T follicular helper cell (primary cell): ENCODE measurements at places on chromosomes 12 and 14.

GRCh38 chr12:95545731-95546490, 5.4 kb downstream of the USP44 start:
- DNase-seq = no peak

DNA sequence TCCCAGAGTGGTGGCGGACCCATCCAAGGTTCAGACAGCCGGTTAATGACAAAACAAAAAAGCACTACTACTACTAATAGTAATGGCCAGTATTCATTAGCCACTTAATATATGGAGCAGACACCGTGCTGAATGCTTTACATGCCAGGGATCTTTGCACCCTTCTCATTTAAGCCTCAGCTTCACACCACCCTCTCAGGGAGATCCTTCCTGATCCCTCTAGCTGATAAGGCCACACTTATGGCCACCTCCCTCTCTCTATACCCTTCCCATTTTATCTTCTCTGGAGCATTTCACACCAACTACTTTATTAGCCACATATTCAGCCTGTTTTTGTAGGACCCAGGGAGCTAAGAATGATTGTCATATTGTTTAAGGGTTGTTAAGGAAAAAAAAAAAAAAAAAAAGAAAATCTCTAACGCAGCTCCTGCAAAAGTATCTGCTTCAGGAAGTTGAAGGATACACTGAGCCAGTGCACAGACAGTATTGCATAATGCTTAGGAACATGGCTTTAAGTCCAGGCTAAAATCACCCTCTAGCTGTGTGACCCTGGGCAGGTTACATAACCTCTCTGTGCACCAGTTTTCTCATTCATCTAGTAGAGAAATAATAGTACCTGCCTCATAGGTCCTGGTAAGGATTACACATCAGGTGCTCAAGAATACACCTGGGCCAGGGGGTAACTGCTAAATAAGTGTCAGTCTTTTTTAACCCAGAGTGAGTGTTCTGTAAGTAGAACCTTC, 29.4 kb downstream of the NUAK1 start:
- no peak for DNase-seq

GRCh38 chr12:26872625-26873024, 39.6 kb upstream of the ITPR2 start:
- no peak for DNase-seq

- DNase-seq = no peak
Observed at GRCh38 chr12:10455766-10456165, 2.6 kb upstream of the KLRC1 start.

DNA sequence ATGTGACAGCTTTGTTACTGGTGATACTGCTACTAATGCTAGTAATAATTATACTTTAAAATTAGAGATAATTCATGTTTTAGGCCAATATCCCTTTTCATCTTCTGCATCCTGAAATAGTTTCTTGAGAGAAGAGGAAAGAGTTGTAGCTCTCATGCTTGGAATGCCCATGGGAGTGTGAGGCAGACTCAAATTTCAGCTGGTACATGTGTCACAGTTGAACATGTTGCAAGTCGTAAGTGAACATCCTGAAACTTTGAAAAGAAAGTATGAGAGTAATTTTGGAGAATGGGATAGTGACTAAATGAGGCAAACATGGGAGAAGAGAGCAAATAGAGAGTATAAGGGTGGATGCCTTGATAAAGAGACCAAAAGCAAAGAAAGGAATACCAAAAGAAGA, 168.0 kb downstream of the TMTC3 start:
- no peak for DNase-seq

DNA sequence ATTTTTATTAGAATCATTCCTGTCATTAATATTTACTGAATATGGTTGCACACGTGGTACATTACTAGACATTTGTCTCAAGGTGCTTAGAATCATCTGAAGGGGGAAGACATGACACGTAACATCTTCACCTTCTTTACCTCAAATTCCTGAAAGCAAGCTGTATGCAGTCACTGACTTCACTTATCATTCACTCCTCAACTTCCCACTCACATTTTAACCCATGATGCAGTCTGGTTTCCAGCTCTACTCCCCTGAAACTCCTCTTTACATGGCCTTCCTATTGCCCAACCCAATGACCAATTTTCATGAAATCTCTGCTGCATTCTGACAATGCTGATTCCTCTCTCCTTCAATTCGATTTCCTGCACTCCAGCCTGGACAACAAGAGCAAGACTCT, 5.8 kb upstream of the PSMC6 start:
- DNase-seq = no peak

DNA sequence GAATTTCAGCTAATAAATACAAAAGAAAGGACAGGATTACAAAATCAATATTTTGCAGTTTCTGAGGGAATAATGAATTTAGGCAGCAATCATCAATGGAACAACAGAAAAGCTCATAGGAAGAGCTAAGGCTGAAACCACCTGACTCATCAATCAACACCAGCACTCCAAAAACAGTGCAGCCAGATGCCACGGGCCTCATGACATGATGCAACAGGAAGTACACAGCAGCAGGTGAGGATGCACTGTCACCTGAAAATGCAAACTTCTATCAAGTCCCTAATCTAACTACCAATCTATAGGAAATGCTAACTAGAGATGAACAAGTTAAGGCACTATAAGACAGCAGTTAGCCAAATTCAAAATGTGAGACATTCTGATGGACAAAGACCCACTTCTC, 21.7 kb downstream of the GNS start:
- peak; percentile 10 for DNase-seq

DNA sequence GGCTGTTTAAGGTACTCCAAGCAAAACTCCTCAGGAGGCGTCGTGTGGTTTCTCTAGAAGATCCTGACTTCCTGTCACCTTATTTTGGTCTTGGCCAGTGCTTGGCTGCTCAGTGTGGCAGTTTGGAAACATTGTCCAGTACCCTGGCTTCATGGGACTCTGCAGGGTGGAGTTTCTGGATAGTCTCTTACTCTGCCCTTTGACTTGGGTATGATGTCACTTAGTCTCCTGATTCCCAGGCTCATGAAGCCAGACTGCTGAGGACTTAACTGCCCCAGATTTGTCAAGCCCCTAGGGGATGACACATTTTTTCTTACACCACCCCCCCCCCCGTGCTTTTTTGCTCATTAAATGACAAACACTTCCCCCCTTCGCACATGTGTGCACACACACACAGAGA, 82.7 kb downstream of the ADCK1 start:
- DNase-seq = no peak

GRCh38 chr14:69088586-69088985, 64.3 kb downstream of the DCAF5 start:
- DNase-seq = no peak

DNA sequence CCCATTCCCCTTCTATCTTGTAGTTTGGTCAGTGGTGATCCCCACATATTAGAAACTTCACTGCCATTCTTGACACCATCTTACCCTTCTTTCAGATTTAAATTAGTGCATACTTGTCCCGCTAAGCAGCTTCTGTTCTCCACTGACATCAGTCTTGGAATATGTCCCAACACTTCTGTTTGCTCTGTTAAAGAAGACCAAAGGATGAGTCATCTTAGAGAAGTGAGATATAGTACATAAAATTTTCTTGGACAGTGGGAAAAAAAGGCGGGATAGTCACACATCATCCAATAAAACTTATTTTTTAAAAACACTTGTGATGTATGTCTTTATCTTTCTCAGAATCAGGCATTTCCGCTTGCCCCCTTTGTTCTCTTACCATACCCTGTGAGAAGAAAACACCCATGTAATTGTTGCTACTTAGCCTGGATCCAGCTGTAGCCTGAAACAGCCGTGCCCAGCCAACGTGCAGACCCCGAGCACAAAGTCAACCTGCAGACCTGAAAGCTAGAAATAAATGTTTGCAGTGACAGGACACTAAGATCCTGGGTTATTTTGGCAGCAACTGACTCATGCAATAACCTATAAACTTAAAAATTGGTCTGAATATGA, 100.1 kb upstream of the PDE3A start:
- DNase-seq = no peak

DNA sequence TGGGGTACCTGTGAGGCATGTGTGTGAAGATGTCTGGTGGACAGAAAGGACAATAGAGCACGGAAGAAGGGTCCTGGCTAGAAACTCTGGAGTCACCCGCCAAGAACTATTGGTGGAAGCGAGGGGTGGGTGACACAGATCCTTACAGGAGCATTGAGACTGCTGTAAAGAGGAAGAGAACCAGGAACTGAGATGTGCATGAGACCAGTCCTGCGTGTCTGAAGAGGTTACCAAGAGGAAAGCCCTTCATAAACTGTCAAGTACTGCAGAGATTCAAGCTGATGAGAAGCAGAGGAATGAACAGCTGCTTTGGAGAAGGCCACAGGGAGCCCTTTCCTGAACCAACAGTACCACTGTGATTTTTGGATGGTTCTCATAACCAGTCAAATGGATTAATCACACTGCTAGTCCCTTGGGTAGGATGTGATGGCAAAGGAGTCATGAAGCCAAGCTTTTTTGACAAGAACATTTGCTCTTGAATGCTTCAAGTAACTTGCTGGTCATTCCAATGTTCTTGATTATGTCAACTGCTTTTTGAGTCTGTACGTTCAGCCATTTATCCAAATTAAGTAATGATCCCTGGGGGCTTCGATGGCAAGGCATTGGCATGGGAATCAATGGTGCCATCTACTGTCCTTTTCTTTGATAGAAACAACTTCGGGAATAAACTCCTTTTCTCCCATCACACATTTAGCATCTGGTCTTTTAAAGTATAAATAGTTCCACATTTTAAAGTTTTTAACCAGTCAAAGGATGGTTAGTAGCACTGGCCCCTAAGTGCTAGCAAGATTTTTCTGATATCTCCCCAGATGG, 42.9 kb downstream of the GPR135 start:
- DNase-seq = no peak

GRCh38 chr12:58727521-58727920, 192.8 kb downstream of the LRIG3 start:
- no peak for DNase-seq

GRCh38 chr14:53126731-53127130, 26.4 kb downstream of the DDHD1 start:
- no peak for DNase-seq

- no peak for DNase-seq
Observed at GRCh38 chr12:132630672-132631071, 12.1 kb downstream of the P2RX2 start.

GRCh38 chr14:67623114-67623513, 3.4 kb downstream of the ARG2 start:
- DNase-seq = no peak

GRCh38 chr14:87916103-87916885, 76.7 kb downstream of the GALC start:
- DNase-seq = no peak

GRCh38 chr14:23076785-23077408, 18.0 kb downstream of the ACIN1 start:
- no peak for DNase-seq

GRCh38 chr12:119204131-119204530, 25.4 kb downstream of the HSPB8 start:
- DNase-seq = no peak

DNA sequence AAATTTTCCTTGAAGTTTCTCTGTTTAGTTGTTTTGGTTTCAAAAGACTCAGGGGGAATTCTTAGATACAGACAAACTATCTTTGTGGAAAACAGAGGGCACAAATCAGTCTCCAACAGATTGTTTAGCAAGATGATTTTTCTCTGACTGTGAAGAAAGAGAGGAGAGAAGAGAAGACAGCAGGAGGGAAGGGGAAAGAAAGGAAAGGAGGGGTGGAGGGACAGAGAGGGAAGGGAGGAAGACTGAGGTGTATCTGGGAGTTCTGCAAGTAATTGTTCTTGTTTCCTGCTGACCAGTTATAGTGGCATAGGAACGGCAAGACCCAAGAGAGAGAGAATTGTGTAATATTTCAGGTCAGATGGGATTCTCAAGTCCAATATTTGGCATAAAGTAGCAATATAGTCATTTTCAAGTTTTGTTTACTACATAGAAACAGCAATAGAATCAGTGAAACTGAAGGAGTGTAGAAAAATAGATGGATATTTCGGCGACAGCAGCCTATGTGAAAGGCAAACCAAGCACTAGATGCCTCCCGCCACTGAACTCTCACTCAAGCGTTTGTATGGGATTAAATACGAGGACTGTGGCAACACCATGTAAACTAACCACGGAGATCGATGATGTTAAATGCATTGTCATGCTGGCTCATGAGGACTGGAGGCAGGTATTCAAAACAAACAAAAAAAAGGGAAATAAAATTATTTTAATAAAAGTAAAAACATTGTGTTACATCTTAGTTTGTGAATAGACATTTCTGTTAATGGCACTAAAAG, 342.5 kb downstream of the SLC16A7 start:
- DNase-seq = no peak

GRCh38 chr12:22480016-22480415, 64.3 kb downstream of the C2CD5 start:
- DNase-seq = no peak

GRCh38 chr14:94517248-94517640, 8.0 kb upstream of the SERPINA12 start:
- no peak for DNase-seq

DNA sequence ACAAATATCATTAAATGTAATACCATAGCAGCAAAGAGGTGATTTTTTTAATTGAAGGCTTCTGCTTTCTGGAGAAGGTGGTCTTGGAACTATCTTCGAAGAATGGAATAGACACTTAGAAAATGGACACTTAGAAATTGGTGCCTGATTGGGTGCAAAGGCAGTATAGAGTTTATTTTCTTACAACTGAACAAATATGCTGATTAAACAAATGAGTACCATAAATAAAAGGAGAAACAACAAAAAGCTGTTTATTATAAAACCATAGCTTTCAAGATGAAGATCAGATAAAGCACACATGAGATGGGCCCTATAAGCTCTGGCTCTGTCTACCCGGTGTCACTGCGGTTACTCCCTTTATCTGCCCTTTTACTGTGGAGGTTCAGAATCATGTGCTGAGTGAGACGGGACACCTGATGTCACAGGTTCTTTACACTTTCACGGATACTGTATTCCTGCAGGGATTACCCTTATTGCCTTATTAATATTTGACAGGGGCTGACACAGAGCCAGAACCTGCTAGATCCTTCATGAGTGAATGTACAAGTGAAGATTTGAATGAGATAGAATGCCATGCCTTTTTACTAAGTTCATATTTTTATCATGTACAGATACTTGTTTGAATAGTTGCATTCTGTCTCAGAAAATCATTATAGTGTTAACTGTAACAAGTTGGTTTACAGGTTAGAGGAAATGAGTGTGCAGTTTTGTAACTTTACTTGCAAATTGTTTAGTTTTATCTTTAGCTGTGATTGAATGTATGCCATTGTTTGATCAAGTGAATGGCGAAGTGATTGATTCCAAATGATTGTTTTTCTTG, 477.5 kb upstream of the RGS6 start:
- no peak for DNase-seq

GRCh38 chr14:24362241-24362960, 5.6 kb upstream of the NFATC4 start:
- DNase-seq = no peak

DNA sequence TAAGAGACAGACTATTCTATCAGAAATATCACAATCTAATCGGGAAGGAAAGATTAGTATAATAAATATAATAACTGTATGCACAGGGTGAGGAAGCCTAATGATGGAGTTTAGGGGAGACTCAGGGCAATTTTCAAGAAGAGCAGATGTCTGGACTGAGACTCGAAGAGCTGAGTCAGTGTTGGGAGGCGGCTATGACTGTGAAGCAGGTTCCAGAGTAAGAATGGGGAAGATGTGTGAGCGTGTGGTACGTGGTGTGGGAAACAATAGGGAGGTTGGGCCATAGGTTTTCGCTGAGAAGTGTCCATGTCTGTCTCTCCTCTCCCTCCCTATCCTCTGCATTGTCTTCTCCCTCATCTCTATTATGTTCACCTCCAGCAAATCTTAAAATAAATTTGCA, 85.6 kb downstream of the LMO3 start:
- DNase-seq = no peak
